T-helper 1 cell treated with Interleukin-12 subunit alpha and Interleukin-12 subunit beta and Interleukin-4 antibody, amounts not matched to agents 30 ng/mL and 1 ng/mL, for 36 hours (primary cell): ENCODE measurements at places on chromosomes 6 and 20. TPM values are rescaled to one million over a fixed set of nuclear protein-coding genes. Genes with fewer than 3 reads are reported as not detected.

Gene SAPCD1
- total RNA-seq: 12.2 and 12.8 TPM in 2 replicates

Gene ABHD12
- 32.4 and 32.9 TPM in 2 replicates for total RNA-seq

Gene COL9A1
- total RNA-seq: not detected in 2 replicates

Gene PRIM2
- 34.9 and 36.3 TPM in 2 replicates for total RNA-seq

Gene RBPJL
- 0.17 TPM in 1 of 2 replicates, not detected in the other for total RNA-seq

Gene EEF1A2
- total RNA-seq: 1.2 and 1.6 TPM in 2 replicates

Gene SLCO4A1
- 41.0 and 41.6 TPM in 2 replicates for total RNA-seq

Gene GPX5
- total RNA-seq: not detected in 2 replicates

Gene OPRM1
- not detected in 2 replicates for total RNA-seq

Gene WTAP
- 119 and 126 TPM in 2 replicates for total RNA-seq

Gene ULBP2
- total RNA-seq: 1.8 and 2.9 TPM in 2 replicates

Gene CLPSL1
- total RNA-seq: not detected in 2 replicates

Gene GPANK1
- total RNA-seq: 29.3 and 30.0 TPM in 2 replicates

Gene SLPI
- 0.64 and 0.88 TPM in 2 replicates for total RNA-seq

Gene PLA2G7
- total RNA-seq: not detected in 2 replicates

Gene CCDC167
- total RNA-seq: 69.4 and 73.3 TPM in 2 replicates

Gene MYCT1
- total RNA-seq: not detected in 2 replicates

Gene DNMT3B
- total RNA-seq: 1.5 and 2.0 TPM in 2 replicates

Gene CLDN20
- total RNA-seq: not detected in 2 replicates

Gene OR2H2
- not detected in 2 replicates for total RNA-seq

Gene SLC35D3
- not detected in 2 replicates for total RNA-seq

Gene POPDC3
- not detected in 2 replicates for total RNA-seq

Gene LTB
- total RNA-seq: 2,430 and 2,468 TPM in 2 replicates

Gene KIF25
- total RNA-seq: not detected in 2 replicates

Gene CRISP3
- total RNA-seq: not detected in 2 replicates

Gene TRIM10
- total RNA-seq: 0.34 and 0.37 TPM in 2 replicates

Gene GHRH
- not detected in 2 replicates for total RNA-seq

Gene SOD2
- total RNA-seq: 63.1 and 63.9 TPM in 2 replicates

Gene BNIP5
- total RNA-seq: 0.10 TPM in 1 of 2 replicates, not detected in the other

Gene TCP11
- total RNA-seq: not detected in 2 replicates

Gene LTA
- 204 and 212 TPM in 2 replicates for total RNA-seq

Gene MICB
- 55.3 and 58.5 TPM in 2 replicates for total RNA-seq

Gene DEFB125
- total RNA-seq: not detected in 2 replicates

Gene PRDM13
- total RNA-seq: not detected in 2 replicates
